Effector CD8-positive, alpha-beta T cell (primary cell): ENCODE measurements at places on chromosomes 7 and 10.
A peak's percentile ranks its signal among the peaks of the same experiment; 100 is the strongest.

GRCh38 chr10:70132098-70133029 lies at the start of gene AIFM2:
TSS of gene AIFM2 (minus strand) at chr10:70132825. CDS start at chr10:70124084, 8,741 bp downstream.
- DNase-seq = peak; percentile 16

DNA sequence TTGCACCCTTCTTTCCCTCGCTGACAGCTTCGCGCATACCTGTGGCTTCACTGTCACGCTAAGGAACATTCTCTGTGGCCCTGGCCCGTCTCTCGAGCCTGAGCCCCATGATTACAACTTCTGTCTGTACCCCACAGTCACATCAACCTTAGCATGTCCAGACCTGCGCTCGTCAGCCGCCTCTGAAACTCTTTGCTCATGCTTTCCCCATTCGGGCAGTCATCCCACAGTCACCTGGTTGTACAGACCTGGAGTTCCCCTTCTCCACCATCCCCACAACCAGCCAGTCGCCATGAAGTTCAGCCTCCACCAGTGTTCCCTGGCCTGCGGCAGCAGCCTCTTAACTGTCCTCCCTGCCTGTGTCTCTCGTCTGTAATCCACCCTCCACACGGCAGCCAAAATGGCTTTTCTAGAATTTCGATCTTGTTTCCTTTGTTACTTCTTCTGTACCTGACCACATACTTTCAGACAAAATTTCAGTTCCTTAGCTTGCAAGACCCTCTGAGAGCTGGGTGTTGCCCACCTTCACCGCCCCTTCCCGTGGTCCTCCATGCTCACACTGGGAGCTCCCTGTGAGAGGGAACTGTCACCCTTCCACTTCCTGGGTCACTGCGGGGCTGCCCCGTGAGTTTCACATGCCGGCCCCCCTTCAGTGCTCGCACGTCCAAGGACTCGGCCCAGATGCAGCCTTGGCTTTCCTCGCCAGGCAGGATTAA lies 229.2 kb downstream of the CELF2 start:
- no peak for DNase-seq

GRCh38 chr10:18664841-18665478 lies 5.7 kb downstream of the ARL5B start:
- no peak for DNase-seq

GRCh38 chr7:92158660-92159575 lies 20.0 kb downstream of the LRRD1 start:
- no peak for DNase-seq

DNA sequence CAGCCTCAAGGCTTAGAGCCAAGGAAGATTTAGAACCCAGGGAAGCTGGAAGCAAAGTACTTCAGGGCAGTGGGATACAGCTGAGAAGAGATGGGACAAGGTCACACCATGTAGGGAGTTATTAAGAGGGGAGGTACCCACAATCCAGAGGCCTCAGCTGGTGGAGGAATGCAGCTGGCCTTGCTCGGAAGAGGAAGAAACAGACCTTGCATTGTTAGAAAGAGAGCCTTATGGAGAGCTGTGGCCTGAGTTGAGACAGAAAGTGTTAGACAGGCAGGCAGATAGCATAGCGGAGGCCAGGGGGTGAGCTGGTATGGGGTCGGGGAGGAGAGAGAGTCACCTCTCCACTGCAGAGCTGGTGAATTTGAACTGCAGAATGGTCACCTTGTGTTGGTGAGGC lies 173.1 kb downstream of the JCAD start:
- DNase-seq = no peak

GRCh38 chr10:43304687-43305333 lies 37.9 kb upstream of the RASGEF1A start:
- peak; percentile 15 for DNase-seq

- DNase-seq = no peak
These were observed 33.7 kb downstream of the MCM10 start for GRCh38 chr10:13195016-13195415.

DNA sequence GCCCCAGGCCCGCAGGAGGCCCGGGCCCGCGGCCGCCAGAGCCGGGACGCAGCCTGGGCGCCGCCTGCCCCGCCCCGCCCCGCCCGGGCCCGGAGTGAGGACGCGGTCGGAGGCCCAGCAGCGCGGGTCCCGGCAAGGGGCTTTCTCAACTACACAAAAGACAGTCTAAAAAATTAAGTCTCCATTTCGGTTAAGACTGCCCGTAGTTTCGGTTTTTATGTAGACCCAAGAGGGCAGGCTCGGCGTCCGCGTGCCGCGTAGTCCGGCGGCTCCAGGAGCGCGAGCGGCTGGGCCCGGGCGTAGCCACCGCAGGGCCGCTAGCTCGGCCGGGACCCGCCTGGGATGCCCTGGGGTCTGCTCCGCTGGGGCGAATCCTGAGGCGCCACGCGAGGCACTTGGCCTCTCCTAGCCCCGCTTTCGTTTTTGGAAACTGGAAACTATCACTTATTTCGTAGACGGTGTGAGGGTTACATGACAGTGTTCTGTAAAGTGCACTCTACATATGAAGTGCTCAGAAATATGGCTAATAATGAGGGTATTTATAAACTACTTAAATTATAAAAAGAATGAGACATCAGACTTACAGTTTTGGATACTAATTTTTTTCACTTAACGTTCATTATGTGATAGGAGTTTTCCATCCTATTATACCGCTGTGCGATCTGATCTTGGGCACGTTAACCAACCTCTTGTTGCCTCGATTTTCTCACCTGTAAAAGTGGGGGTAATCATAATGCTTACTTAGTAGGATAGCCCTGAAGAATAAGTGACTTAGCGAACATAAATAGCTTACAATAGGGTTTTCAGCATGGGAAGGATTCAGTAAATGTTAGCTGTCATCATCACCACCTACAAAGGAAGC lies 573 bp downstream of the BLVRA start:
- no peak for DNase-seq

DNA sequence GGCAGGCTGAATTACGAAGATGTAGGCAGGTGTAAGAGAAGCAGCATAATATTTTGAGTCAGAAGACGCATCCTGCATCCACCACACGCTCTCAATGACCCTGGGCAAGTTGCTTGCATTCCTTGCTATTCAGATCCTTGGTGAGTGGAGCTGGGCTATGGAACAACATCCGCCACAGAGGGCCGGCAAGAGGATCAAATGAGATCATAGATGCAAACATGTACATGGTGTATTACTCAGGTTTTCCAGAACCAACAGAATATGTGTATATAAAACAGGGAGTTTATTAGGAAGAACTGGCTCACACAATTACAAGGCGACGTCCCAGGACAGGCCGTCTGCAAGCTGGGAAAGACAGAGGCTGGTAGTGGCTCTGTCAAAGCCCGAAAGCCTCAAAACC lies 51.5 kb downstream of the ADAM12 start:
- no peak for DNase-seq

DNA sequence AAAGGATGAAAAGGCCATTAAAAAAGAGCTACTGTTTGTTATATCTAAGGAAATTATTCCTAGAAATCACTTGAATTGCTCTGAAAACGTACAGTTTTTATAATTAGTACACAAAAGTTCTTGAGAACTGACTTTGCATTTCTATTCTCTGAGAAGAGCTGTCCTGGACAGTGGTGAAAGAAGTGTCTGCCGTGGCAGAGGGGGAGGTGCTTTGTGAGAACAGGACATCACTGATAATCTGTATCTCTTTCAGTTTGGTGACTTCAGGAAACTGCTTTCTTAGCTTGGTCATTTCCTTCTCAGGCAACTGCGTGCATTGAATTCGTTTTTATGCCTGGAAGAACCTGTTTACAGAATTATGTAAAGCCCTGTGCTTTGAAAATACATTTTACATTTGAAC lies 52.1 kb downstream of the POLL start:
- no peak for DNase-seq

DNA sequence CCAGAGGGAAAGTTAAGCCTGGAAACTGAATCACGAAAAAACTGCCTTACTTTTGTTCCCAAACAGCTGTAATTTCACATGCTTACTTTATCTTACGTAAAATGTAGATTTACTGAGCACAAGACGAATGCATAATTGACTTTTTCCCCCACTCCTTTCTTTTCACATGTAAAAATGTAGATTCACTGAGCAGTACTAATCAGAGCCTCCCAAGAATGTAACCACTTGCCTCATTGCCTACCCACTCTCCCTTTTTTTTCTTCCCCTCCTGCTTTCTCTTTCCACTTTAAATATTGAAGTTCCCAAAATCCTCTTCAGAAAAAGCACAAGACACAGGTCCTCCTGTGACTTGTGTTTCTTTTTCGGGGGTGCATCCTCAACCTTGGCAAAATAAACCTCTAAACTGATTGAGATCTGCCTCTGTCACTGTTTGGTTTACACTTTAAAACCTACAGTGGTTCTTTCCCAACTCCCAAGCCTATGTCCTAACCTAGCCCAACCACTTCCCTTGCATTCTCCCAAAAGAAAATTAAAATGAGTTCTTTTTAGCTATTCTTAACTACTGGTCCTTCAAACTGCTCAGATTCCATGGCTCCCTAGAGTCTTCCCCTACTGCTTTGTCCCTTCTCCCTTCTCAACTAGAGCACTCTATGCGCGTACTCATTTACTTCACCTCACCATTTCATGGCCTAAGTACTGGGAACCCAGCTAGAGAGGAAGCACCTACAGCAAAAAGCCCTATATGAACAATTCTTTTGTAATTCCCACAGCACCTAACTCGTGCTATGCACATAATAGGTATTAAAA lies 236.6 kb upstream of the MKLN1 start:
- DNase-seq = no peak

DNA sequence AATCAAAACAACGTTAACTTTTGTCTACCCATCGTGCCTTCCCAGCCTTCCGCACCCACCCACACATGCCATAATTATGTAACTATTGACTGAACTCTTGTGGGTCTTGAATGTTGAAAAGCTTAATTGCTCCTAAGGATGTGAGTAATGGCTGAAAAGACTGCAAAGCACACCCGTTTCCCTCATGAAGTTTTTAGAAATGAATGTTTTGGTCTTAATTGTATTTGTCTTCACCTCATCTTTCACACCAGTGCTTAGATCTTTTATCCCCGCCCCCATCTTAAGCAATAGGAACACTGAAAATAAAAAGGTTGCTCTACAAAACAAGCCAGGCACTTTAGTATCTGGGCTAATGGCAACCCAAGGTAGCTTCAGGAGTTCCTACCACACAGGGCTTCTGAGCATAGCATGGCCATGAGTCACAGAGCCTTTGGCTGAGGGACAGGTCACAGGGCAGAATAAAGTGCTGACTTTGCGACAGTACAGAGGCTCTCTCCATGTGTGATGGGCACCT lies 690.5 kb downstream of the PARD3 start:
- DNase-seq = no peak

- no peak for DNase-seq
These were observed 4.5 kb upstream of the MACROH2A2 start for GRCh38 chr10:70048030-70048723.

DNA sequence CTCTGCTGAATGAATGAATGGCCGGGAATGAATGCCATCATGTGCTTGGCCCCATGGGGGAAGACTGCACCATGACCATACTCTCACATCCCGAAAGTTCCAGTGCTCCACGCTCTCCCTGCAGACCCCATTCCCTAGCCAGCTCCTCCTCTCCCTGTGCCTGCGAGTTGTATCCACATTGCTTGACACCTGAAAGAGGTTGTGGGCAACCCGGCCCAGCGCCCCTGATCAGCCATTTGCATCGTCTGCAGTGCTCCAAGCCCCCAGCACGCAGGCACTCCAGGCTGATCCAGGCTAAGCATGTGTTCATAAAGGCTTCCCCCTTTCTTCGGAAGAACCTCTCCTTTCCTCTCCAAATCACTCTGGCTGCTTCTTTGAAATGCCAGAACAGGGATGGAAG lies 354.4 kb upstream of the MKI67 start:
- DNase-seq = no peak

GRCh38 chr10:613271-614138 lies 76.0 kb downstream of the DIP2C start:
- DNase-seq = no peak

- no peak for DNase-seq
These were observed 11.3 kb upstream of the PNPLA8 start for GRCh38 chr7:108537229-108537628.

DNA sequence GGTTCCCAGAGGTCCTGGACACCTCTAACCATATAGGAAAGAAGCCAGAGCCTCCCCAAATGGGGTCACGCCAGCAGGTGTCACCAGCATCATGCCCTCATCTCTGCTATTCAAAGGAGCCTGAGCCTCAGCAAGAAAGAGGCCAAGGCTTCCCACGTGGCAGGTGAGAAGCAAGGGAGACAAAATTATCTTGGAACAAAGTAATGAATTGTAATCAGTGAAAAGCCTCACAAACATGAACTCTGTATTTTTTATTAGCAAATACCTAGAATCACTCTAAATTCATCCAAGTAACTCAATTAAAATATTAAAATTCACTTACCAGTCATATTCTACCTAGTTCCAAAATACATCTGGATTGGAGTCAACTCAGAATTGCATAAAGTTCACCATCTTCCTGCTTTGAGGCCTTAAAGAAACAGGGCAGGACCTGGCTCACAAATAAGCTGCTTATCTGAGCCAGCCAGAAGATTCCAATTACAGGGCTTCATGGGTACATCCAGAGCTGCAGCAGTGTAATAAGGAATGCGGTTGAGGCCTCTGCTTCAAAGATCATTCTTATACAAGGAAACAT lies 68.7 kb downstream of the SGMS1 start:
- no peak for DNase-seq

GRCh38 chr10:108956149-108956548 lies 967.2 kb downstream of the XPNPEP1 start:
- DNase-seq = no peak

- no peak for DNase-seq
These were observed 418.3 kb downstream of the PAXIP1 start for GRCh38 chr7:154584352-154585252.
